ENCODE measurements at places on chromosomes 16 and 17.

DNA sequence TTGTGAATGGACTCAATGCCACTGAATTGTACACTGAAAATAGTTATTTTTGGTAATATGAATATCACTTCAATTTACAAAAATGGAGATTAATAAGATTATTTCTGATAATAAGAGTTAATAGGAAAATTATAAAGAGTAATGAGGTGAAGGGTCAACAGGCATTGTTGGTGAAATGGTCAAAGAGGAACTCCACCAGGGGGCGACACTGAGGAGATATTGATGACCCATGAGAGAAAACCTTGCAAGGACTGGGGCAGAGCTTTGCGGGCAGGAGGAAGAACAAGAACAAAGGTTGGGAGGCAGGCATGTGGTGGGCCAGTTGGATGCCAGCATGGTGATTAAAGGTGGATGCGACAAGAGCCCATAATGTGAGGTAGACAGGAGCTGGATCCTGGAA, 74.0 kb upstream of the XYLT1 start:
- peak; percentile 24 for DNase-seq

DNA sequence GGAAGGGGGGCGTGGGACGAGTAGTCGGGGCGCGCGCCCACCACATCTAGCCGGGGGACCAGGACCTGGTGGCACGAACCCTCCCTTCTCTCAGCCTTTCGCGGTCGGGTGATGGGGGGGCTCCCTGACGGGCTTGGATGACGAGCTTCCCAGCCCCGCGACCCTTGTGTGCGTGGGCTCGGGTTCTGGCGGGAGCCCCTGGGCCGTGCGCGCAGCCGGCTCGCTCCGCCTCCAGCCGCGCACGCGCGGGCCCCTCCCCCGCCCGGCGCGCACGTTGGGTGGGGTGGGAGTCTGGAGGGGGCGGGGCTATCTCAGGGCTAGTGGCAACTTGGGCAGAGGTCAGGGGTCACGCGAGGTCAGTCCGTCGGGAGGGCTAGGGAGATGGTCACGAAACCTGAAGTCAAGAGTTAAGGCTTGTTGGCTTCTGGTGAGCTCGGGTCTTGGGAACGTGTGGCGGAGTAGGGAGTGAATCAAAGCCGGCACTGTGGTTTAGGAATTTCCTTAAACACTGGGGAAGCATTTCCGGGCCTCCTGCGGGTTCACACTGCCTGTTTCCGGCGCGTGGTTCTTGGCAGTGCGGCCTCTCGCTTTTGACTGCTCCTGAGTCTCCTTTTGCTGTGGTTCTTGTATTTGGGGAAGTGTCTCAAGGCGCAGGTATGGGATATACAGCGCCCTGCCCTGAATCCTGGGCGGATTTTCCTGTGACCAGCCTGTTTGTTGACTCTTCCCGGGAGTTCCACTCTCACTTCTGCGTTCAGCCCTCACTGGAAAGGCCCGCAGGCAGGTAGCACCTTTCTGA, at the start of gene SRCAP:
SRCAP (plus strand) TSS at position 356 of the 799 bp plus-strand sequence. CDS start 1,654 bp downstream, outside the sequence.
- DNase-seq, result peak; percentile 86

- DNase-seq, result no peak
Observed at GRCh38 chr16:22266546-22266945, 30.7 kb upstream of the POLR3E start.

DNA sequence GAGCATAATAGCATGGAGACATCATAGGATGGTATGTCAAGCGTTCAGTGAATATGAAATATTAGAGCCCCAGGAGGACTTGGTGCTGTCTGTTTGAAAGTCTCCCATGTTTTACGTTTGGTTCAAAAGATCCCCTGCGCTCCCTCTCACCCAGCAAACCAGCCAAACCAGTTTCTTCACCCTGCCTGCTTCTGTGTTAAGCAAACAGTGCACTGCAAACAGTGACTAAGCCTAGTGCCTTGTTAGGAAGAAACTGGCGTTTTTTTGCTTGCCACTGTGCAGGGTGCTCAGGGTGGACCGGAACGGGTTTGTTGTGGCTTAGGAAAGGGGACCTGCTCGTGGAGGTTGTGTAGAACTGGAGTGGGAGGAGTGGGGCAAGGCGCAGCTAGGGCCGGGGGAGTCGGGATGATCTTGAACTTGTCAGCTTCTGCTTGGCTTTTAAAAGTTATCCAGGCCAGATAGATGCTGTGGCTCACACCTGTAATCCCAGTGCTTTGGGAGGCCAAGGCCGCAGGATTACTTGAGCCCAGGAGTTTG, 7.7 kb downstream of the CDH1 start:
- DNase-seq, result no peak

DNA sequence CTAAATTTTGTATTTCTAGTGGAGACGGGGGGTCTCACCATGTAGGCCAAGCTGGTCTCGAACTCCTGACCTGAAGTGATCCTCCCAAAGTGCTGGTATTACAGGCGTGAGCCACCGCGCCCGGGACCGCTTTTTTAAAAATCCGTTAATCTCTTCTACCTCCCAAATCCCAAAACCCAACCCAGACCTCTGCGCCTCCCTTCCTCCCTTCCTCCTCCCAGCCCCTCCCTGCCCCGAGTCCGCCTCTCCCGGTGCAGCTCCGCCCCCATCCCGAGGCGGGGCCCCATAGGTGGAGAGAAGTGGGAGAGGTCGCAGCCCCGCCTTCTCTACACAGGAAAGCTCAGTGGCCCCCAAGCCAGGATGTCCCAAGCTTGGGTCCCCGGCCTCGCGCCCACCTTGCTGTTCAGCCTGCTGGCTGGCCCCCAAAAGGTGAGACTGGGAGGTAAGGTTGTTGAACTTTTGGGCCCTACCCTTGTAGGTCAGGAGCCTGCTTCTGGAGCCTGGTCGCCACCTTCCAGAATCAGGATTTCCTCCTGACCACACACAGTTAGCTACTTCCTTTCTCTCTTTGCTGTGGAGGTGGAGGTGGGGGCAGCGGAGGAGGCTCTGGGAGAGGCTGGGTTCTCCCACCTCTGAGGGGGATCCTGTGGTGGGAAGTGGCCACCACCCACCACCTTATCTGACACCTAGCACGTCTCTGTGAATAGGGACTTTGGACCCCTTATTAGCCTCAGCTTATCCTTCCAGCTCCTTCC, at the start of gene TMEM92:
TMEM92 (plus strand) TSS at position 325 of the 755 bp plus-strand sequence; CDS start at position 361, 36 bp downstream.
- no peak for DNase-seq

DNA sequence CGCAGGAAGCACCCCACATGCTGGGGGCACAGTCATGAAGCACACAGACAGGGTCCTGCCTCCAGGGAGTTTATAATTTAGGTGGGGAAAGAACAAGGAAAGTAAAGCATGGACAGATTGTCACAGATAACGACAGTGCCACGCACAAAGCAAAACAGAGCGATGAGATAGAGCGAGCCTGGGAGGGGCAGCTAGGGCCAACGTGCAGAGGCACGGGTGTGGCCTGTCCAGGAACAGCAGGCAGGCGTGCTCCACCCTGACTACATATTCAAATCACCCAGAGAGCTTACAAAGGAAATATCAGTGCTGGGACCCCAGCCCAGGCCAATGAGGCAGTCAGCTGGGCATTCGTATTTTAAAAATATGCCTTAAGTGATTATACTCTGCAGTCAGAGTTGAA, 16.8 kb downstream of the LGALS9 start:
- DNase-seq, result no peak

GRCh38 chr17:80096561-80097021, 4.8 kb upstream of the GAA start:
- DNase-seq, result no peak

GRCh38 chr17:79029327-79030009, 5.5 kb downstream of the C1QTNF1 start:
- DNase-seq, result no peak

DNA sequence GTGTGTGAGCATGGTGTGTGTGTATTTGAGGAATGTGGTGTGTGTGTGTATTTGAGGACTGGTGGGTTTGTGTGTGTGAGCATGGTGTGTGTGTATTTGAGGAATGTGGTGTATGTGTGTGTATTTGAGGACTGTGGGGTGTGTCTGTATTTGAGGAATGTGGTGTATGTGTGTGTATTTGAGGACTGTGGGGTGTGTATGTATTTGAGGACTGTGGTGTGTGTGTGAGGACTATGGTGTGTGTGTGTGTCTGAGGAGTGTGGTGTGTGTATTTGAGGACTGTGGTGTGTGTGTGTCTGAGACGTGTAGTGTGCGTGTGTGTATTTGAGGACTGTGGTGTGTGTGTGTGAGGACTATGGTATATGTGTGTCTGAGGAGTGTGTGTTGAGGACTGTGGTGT, 18.0 kb upstream of the CACNG1 start:
- DNase-seq, result no peak

GRCh38 chr16:86034421-86034919, 135.5 kb downstream of the IRF8 start:
- no peak for DNase-seq

Measured in activated naive CD4-positive, alpha-beta T cell treated with anti-CD3 and anti-CD28 coated beads for 36 hours (primary cell).